ENCODE measurements at places on chromosomes 13 and 19.
A peak's percentile ranks its signal among the peaks of the same experiment; 100 is the strongest.

GRCh38 chr19:42068361-42068755, 1.6 kb downstream of the GRIK5 start:
- DNase-seq: no peak

DNA sequence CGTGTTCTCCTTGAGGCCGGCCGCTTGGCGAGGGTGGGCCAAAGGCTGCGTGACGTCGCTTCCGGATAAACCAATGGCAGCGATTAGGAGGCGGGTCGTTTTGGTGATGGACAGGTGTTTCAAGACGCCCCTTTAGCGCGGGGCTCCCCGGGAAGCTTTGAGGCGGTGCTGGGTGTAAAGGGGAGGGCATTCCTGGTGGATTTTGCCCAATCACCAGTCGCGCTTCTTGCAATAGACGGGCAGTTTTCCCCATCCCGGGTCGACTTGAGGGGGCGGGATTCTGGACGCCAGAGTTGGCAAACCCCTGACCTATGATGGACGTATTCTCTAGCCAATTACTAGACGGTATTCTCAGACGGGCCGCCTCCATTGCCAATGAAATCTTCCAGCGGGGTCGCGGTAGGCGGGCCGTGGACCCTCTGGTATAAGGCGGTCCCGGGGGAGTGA, 264 bp upstream of the PRMT1 start:
- peak; percentile 100 for DNase-seq

DNA sequence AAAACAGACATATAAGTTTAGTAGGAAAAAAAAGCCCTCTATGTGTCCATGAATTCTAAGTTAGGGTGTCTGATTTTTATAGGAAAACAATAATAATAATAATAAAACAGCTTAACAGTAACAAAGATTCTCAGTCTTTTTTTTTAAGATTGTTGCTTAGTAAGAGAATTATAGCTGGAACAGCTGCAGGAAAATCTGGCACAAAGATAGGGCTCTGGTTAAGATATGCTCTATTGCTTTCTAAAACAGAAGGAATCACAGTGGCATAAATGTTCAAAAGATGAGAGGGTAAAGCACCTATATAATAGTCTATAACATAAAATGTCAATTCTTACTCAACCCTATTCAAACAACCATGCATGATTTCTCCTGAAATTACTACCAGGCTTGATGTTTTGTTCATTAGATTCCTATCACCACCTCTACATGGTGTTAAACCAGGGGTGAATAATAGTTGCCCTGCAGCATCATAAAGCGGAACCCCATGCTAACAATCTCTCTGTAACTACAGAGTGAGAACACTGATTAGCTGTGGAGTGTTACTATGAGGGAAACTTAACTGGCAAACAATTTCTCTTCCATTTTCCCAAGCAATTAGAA, 541.4 kb upstream of the MIR17HG start:
- DNase-seq: no peak

- DNase-seq: no peak
Observed at GRCh38 chr19:49389406-49389805, 1.4 kb downstream of the KASH5 start.

- DNase-seq: no peak
Observed at GRCh38 chr13:60047918-60048317, 115.8 kb downstream of the DIAPH3 start.

GRCh38 chr13:23129331-23129730, 51.4 kb upstream of the SGCG start:
- DNase-seq: no peak

GRCh38 chr19:34475026-34475974, 6.3 kb upstream of the WTIP start:
- peak; percentile 67 for DNase-seq

GRCh38 chr13:57635541-57636085, 4.1 kb downstream of the PCDH17 start:
- no peak for DNase-seq

GRCh38 chr13:43911278-43911677, 31.6 kb downstream of the LACC1 start:
- no peak for DNase-seq

DNA sequence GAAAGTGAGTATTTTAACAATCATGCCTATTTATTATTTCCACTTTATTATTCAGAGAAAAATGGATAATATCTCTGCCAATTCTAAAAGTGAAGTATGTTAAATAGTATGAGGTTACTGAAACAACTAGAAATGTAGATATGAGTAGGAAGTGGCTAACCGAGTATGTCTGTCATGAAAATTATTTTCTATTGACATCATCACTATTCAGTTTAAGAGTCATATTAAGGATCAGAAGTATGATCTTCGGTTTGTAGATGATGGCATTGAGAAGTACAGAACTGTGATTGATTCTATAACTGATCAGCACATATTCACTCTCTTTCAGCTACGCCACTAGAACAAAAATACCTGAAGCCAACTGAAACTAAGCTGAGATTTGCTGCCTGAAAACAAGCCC, 146.4 kb upstream of the SLITRK5 start:
- no peak for DNase-seq

DNA sequence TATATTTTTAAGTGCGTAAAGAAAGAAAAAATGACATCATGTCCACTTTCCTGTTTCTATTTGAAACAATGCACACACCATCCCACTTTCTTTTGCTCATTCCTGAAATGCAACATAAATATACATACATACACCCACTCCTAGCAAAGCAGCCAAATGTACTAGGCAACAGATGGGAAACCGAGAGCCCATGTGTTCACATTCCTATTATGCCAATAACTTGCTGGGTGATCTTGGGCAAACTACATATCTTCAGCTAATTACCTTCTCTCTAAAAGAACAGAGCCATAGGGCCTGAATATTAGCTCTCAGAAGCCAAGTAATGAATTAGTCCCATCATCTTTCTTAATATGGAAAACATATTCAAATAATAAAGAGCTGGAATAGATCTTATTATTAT, 610.6 kb upstream of the ATXN8OS start:
- DNase-seq: no peak

- no peak for DNase-seq
Observed at GRCh38 chr13:113196970-113197737, 11.3 kb downstream of the PCID2 start.

- no peak for DNase-seq
Observed at GRCh38 chr13:46352805-46353204, 34.2 kb downstream of the RUBCNL start.

DNA sequence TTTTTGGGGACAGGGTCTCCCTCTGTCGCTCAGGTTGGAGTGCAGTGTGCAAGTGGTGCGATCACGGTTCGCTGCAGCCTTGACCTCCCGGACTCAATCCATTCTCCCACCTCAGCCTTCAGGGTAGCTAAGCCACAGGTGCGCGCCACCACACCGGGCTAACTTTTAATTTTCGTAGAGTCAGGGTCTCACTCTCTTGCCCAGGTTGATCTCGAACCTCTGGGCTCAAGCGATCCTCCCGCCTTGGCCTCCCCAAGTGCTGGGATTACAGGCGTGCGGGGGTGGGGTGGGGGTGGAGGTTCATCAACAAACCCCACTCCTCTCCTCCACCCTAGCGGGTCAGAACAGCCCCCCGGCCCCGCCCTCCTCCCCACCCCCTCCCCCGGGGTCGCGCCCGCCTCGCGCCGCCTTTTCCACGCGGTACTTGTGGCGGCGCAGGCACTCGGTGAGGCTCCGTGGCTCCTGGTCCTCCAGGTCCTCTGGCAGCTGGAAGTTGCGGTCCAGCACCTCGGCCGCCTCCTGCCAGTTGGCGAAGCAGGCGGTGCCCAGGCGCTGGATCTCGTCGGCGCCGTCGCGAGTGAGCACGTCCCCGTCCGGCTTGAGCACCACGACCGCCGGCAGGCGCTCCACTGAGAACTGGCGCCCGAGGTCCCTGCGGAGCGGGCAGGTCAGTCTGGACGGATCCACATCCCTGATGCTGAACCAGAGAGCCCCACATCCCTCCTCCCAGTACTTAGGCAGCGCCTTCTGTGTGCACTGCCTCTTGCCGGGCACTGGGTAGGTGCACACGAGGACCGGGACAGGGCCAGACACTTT, 5.2 kb downstream of the NXNL1 start:
- DNase-seq: no peak

DNA sequence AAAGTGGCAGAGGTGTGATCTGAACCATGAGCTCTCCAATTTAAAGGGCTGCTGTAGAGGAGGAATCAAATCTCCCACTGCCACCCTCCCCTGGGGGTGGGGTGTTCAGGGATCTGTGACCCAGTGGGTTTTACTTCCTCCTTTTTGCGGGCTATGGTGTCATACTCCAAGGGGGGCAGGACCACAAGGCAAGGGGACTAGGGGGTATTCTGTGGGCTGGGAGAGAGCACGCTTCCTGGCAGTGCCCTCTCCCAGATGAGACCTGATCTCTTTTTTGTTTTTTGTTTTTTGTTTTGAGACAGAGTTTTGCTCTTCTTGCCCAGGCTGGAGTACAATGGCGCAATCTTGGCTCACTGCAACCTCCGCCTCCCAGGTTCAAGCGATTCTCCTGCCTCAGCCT, 10.3 kb downstream of the PLD3 start:
- no peak for DNase-seq

- no peak for DNase-seq
Observed at GRCh38 chr13:113747291-113747833, 11.7 kb upstream of the TMEM255B start.

DNA sequence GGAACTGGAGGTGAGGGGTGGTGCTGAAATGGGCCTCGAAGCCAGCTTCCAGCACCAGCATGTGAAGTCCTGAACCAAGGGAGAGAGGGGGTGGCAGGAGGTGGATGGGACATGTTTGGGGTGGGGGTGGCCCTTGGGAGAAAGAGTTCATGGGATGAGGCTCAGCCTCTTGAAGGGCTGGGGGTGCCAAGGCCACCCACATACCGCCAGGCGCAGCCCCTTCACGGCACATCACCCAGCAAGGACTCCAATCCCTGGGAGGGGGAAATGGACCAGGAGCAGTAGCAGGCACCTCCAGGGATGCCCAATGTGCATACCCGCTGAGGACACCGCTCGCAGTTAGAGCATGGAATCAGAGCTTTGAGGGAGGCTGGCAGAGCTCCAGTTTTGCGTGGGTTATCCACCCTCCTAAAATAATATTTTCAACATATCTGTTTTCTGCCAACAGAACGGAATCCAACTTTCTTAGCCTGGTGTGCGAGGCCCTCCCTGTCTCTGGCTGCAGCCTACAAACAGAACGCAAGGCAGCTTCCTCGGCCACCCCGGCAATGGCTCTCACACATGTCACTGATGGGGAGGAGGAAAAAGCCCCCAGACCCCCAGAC, 140.5 kb upstream of the VSTM2B start:
- no peak for DNase-seq
